ENCODE measurements at places on chromosomes 13 and 19.
A peak's percentile ranks its signal among the peaks of the same experiment; 100 is the strongest.

DNA sequence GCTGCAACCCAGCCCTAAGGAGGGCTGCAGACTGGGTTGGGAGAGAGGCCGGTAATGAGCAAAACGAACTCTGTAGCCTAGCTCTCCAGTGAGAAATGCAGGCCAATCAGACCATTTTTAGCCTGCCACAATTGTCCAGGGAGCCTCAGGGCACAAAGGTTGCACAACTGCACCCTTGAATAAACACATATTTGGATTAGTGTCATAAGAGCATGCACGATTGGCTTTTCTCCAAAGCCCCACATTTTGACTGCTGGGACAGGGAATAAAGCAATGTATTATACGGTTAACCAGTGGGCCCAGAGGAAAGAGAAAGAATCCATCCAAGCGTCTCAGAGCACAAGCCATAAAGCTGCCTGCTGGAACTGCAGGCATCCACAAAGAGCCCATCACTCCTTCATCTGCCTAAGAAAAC, 729.4 kb upstream of the SGCG start:
- peak; percentile 86 for DNase-seq

- DNase-seq, result peak; percentile 30
Observed at GRCh38 chr13:21234526-21234925, 58.1 kb downstream of the MRPL57 start.

DNA sequence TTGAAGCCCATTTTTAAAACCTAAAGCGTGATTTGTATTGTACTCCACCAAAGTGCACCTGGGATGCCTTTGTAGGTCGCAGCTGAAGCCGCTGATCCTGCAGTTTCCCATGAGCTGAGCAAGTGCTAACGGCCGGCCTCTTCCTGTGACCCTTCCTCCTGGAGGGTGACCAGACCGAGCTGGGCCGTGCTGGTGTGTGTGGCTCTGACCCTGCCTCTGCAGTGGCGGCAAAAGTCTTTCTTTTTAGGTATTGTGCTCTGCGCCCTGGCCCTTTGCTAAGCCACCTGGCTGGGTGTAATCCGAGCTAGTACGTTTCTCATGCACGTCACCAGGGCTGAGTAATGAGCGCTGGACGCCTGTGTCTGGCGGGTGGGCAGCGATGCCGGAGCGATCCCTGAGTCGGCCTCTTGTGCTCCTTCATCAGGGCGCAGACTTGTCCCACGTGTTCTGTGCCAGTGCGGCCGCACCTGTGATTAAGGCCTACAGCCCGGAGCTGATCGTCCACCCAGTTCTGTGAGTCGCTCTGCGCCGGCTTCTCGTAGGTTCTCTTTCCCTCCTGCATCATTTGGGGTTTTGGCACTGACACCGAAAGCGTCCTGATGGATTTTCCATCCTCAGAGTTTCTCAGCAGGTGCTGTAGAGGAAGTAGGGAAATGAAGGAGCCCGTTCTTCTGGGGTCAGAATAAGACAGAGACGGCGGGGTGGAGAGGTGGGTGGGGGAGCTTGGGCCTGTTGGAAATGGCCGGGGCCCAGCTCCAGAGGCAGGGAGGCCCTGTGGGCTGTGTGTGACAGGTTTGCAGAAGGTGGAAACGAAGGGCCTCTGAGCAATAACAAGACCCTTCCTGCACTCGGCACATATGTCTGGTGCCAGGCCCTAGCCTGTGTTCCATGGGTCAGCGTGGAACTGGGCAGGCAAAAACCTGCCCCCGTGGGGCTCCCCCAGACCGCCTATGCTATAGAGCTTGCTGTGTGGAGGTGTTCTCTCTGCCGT, 9.7 kb downstream of the NAXD start:
- DNase-seq, result no peak

- no peak for DNase-seq
Observed at GRCh38 chr19:31817971-31818797, 468.9 kb upstream of the TSHZ3 start.

- DNase-seq, result no peak
Observed at GRCh38 chr13:102694937-102695336, at the start of gene METTL21C. METTL21C (minus strand) TSS chr13:102695044; CDS start chr13:102694498, 546 bp downstream.

GRCh38 chr19:34471906-34472700, 9.5 kb upstream of the WTIP start:
- DNase-seq, result no peak

DNA sequence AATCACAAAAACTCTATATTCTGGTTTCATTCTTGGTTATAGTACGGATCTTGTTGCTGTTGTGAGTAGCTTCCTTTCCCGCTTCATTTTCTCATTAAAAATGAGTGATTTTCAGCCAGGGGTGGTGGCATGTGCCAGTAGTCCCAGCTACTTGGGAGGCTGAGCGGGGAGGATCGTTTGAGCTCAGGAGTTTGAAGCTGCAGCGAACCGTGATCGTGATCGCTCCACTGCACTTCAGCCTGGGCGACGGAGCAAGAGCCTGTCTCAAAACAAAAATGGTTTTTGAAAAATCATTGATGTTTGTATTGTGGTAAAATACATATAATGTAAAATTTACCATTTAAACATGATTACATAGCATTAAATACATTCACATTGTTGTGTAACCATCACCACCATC, 71.6 kb upstream of the TM9SF2 start:
- DNase-seq, result no peak

- no peak for DNase-seq
Observed at GRCh38 chr19:29777781-29778309, 33.9 kb upstream of the CCNE1 start.

DNA sequence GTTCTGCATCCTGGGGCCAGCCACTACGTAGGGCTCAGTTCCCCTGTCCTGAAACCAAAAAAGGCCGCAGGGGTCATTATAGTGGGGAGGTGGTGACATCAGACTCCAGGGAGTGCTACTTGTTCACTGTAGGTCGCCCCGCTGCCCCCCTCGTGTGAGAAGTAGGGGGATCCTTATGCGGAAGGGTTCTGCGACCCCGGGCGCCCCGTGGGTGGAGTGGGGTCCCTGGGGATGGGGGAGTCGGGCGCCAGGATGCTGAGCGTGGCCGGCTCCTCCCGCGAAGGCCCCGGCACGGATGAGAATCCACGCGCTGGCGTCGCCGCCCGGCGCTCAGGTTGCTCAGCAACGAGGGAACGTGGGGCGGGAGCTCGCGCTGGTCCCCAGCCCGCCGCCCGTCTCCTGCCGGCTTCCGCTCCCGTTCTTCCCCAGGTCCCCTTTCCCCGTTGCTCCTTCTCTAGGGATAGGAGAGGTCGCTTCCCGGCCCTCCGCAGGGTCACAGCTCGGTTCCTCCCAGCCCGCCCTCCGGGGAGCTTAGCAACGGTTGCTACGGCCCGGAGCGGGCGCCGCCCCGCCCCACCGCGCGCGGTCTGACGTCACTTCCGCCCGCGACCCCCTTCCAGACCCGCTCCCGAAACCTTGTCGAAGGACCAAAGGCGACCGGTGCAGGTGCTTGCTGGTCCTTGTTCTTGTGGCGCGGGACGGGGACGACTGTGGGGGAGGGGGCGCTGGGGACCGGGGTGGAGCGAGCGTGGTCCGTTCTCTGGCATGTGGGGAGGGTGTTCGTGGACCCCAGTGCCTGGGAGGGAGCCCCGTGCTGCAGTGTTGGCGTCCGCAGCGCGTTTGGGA, at the start of gene NAT14:
Gene NAT14, plus strand, starts transcription at position 596 of the 846 bp plus-strand sequence. CDS start 521 bp downstream, outside the sequence.
- peak; percentile 94 for DNase-seq

DNA sequence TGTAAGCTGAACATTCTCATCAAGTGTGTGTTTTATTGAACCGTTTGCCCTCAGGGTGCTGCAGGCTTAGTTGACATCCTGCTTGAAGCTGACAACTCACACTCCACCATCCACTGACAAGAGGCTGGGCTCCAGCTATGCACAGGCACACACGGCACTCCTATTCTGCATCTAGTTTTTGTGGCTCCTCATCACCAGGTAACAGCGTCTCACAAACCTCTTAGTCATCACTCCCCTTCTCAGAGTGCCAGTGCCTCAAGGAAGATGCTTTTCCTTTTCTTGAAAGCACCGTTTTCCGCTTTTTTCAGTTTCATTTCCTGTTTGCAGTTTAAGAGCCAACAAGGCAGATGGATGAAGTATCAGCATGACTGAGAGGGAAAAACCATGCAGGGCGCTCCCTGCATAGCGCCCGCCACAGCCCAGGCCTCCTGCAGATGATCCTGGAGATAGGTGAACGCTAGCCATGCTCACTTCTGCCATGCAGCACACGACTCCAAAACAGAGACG, 491.2 kb downstream of the COG6 start:
- no peak for DNase-seq

DNA sequence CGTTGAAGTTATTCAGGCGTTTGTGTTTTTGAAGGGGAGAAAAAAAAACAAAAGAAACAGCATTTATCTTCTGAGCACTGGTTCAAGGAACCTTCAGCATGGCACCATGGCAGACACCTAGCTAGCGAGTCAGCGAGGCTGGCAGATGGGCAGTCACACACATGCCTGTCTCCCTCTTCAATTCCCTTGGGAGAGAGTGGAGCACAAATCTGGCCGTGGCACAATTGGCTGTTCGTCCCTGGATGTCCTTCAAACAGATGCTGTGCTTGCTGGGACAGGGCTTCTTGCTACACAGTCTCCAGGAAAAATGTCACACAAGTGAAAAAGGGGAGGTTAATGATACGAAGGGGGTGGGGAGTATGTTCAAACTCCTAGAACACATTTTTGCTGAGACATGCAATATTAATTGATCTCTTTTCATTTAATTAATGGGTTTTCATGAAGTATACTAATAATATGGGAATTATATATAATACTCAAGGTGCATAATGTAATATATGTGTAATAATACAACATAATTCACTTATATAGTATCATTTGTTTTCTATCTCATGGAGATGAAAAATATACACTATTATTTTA, 1674.5 kb upstream of the SLC10A2 start:
- peak; percentile 9 for DNase-seq

DNA sequence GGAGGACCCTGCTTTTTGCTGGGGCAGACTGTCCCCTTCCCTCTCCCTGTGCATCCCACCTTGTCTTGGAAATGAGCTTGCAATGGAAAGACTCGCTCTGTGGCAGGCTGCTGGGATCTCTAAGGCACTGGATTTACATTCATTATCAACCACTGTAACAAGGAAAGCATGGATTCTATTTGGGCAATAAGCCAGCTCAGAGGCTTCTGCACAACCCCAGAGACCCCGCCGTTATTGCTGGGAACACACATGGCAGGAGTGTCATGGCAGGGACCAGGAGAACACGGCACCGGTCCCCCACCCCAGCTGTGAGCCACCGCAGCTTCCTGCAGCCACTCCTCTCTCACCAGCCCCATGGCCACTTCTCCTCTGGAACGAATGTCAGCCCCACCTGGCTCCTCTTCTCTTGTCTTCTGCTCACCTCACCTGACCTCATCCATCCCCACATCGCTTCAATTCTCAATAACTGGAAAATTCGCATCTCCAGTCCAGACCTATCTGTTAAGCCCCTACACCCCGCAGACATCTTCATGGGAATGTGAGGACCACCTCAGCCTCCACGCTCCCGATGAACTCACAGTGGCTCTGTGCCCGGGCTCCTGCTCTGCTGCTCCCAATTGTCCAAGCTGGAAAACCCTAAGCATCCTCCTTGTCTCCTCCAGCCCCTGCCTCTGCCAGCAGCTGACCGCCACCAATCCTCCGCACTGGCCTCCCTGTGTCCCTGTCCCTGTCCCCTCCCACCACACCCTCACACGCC, 181.5 kb downstream of the USP12 start:
- DNase-seq, result no peak

- DNase-seq, result no peak
Observed at GRCh38 chr13:44309794-44310757, 63.5 kb upstream of the SERP2 start.

GRCh38 chr19:13244920-13245319, 94.7 kb downstream of the IER2 start:
- no peak for DNase-seq

DNA sequence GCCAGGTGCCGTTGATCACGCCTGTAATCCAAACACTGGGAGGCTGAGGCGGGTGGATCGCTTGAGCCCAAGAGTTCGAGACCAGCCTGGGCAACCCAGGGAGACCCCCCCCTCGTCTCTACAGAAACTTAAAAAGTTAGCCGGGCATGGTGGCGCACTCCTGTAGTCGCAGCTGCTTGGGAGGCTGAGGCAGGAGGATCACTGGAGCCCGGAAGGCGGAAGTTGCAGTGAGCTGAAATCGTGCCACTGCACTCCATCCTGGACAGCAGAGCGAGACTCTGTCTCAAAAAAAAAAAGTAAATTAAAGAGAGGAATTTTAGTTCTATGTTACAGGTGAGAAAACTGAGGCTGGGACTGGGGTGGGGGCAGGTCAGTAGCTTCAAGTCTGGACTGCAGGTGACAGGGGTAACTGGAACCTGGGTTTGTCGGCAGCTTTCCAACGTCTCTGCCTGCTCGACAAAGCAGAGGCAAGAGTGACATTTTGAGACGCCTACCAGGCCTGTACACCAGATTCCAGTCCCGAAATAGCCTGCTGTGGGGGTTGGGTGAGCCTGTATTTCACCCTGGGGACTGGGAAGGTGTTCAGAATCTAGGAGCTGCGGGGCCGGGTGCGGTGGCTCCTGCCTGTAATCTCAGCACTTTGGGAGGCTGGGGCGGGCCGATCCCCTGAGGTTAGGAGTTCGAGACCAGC, 1.2 kb downstream of the SELENOW start:
- DNase-seq, result no peak

DNA sequence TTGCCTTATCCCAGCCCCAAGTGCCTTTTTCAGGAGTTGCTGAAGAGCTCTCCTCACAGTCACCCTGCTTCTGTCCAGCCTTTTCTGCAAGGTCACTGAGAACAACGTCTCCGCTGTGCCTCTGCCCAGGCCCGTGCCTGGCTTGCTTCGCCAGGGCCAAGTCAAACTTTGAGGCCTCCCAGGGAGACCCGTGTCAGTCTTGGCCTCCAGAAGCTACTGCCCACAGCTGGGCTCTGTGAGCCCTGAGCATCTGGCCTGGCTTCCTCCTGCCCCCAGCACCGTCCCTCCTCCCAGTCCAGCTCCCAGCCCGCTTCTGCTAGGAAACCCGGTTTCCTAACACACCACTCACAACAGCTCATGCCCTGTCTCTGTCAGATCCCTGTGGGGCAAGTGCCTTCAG, 165.9 kb downstream of the TEX29 start:
- DNase-seq, result no peak

DNA sequence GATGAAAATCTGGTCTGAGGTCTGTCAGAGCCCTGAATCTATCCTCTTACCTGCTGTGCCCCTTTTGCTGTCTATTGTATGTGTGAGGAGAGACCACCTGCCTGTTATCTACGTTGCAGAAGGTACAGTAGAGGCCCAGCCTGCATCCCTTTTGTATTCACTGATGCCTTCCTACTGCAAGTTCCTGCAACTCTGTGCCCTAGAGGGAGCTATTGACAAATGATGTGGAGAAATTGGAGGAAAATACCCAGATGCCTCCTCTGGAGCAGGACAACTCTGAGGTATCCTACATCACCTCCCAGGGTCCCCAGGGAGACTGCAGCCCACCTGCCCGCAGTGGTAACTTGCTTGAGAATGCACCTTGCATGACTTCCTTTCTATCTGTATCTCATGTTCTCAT, 33.7 kb downstream of the SIAH3 start:
- no peak for DNase-seq

DNA sequence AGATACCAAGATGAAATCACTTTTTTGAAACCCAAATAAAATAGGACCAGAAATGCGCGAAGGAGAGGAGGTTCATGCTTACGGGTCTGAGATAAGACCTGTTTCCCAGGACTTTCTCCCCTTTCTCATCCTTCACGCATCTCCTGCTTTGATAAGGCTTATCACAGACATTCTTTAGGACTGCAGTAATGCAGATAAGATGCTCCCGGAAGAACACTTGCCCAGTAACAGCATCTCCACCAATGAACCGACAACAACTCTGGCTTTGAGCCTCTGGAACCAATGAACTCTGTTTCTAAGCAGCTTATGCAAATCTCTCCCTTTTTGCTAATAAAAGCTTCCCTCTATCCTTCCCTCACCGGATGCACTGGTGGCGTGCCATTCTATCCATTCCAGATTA, 783.4 kb upstream of the ARGLU1 start:
- no peak for DNase-seq

Data from retina (tissue), 1 donor.